COLO829 (cell line): ENCODE measurements at places on chromosomes 11 and 22.

DNA sequence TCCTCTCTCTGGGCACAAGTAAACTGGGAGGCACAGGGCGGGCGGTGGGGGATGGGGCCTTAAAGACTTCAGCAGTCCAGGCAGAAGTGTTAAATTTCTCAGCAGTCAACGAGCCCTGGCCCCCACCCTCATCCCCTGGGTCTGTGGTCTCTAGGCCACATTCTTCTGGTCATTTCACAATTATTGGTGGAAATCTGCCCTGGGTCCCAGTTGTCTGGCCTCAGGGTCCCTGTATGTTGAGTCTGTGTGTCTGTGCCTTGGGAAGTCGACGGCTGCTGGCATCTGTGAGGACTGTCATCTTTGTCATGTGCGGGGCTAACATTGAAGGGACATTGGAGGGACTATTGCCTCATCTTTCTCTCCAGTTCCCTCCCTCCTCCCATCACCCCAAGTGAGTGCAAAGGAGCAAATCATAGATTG is 1.7 kb downstream of the TSPAN18 start:
- DNase-seq, result no peak

- peak; percentile 6 for DNase-seq
Observed at GRCh38 chr11:28343304-28344233, 235.4 kb downstream of the METTL15 start.

GRCh38 chr11:57458410-57459163 is 1.7 kb upstream of the RTN4RL2 start:
- DNase-seq, result peak; percentile 50

DNA sequence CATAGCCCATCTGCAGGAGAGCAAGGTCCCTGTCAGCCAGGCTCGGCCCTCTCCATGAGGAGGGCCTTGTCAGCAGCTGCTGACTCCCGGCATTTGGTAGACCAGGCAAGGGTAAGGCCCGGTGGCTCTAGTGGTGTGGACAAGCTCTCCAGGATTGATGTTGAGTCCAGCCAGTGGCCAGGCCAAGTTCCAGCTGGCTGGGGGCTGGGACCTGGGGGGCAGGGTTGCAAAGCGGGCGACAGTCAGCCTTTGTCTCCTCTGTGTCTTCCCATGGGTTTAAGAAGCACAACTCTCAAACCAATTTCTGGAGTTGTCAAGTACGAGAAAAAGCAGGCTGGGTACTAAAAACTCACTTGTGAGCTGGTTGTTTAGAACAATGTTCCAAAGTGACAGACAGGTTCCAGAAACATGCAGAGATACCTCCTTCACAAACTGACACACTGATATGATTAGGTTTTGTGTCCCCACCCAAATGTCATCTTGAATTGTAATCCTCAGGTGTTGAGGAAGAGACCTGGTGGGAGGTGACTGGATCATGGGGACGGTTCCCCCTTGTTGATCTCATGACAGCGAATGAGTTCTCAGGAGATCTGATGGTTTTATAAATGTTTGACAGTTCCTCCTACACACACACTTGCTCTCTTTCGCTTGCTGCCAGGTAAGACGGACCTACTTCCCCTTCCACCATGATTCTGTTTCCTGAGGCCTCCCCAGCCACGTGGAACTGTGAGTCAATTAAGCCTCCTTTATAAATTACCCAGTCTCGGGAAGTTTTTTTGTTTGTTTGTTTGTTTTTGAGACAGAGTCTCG is 52.3 kb upstream of the SERPIND1 start:
- DNase-seq, result no peak

DNA sequence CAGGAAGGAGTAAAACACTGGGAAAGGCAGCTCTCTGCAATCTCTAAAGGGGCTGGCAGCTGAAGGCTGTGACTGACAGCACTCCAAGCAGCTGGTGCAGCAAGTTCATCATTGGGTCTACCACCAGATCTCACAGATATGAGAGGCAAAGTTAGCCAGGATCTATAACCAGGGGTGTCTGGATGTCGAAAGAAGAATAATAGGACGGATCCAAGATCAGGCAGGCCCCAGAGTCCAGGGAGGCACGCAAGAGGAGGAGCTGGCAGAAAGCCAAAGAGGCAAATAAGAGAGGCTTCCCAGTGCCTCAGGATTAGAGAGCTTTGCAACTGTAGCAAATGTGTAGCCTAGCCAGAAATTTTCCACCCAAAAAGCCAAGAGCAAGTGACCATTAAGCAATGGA is 77.1 kb downstream of the RBMXL2 start:
- no peak for DNase-seq

GRCh38 chr22:18024956-18025720 is 777 bp upstream of the MICAL3 start:
- DNase-seq, result no peak
